Activated CD4-positive, alpha-beta memory T cell treated with anti-CD3 and anti-CD28 coated beads, Interleukin-2, amount 10 ng/mL, durations not matched to agents 7 days and 5 days (primary cell): ENCODE measurements at places on chromosomes 6 and 20. TPM values are rescaled to one million over a fixed set of nuclear protein-coding genes. Genes with fewer than 3 reads are reported as not detected.

ELOVL2 gene
- total RNA-seq, result not detected

SYCP2 gene
- 7.9 TPM for total RNA-seq

ZNF292 gene
- total RNA-seq, result 58.8 TPM

RALGAPB gene
- total RNA-seq, result 31.3 TPM

DNA sequence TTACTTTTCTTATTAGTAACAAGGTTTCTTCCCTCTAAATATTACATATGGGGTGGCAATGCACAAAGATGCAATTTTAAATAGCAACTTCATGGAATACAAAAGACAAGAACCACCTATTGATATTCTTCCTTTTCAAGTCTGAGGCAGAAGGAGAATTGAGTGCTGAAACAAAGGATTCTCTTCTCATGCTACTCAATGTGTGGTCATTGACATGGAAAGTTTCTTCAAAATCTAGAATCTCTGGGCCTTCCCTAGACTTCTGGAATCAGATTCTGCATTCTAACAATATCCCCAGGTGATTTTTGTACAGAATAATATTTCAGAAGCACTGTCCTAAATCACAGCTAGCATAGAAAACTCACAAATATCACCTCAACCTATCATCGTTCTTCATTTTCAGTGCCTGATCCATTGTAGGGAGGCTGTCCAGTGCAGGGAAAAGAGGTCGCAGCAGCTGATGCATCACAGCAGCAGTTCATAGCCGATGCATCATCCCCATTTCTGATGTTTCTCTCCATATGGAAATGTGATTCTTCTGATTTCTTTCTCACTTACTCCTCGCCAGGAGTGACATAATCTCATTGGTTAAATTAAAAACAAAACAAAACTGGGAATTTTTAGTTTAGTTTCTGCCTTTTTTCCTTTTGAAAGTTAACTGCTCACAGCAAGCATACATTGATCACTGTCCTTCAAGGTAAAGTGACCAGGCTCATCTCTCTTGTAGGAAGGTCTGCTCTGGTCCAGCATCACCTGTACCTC is 139.5 kb upstream of the FAM83B start:
- H3K27me3 ChIP-seq, result no peaks in the 10 kb centered on the region
- H3K4me3 ChIP-seq, result no peak overlapping the region

DNA sequence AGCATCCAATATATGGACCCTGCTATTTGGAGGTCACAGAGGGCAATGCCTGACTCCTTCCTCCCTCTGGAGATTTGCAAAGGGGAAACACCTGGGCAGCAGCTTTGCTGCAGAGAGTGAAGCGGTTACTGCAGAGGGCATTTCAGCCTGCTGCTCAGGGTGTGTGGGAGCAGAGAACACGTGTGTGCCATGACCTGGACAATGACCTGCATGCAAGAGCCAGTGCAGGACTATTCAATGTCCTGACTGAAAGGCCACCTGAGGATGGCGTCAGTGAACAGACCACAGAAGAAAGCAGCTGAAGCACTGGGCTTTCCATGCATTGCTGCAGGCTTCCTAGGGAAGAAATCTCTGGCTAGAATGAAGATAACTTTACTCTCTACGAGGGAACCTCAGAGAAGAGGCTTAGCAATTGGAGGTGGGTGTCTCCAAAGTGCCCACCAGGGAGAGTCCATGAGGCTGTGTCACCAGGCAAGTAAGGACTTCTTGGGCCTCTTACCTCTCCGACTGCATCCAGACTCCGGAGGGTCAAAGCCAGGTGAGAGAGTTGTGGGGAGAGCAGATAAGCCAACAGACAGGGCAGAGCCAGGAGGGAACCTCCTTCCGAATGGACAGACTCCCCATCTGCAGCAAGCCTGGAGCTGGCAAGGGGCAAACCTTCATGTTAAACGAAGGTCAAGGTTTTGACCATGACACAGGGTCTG is 52.9 kb upstream of the PMEPA1 start:
- H3K4me1 ChIP-seq, result no peaks in the 10 kb centered on the region
- H3K36me3 ChIP-seq, result no peaks in the 10 kb centered on the region
- no peak overlapping the region for H3K27ac ChIP-seq
- DNase-seq, result no peak
- H3K4me3 ChIP-seq, result no peak overlapping the region

DNA sequence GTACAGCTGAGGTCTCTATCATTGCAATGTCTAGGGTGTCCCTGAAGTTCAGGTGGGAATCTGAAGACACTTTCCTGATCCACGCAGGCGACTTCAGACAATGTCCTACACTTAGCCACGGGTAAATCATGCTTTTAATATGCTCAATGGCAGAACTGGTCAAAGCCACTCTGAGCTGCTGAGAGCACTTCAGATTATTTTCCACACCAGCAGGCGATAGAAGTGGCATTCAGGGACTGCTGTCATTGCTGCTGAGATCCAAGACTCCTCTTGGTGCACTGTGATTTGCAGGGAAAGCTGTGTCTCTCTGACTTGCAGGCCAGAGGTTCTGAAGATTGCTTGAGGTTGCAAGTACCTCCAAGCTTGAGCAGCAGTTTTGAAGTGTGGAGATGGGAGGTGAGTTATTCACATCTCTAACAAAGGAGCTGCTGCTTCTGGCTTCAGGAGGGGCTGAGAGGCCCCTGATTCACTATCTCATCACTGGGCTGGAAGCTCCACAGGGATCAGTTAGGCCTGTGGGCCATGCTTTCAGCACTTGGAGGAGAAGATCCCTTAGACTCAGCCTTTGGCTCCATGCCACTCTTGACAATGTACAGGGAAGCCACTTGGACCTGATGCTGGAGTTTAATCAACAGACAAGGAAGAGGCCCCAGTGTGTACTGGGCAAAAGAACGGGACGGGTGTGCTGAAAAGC is 2.9 kb upstream of the SSTR4 start:
- H3K36me3 ChIP-seq, result no peaks in the 10 kb centered on the region
- H3K27me3 ChIP-seq, result peaks cover 2% of the 10 kb centered on the region
- DNase-seq, result no peak
- no peak overlapping the region for H3K4me3 ChIP-seq
- no peak overlapping the region for H3K27ac ChIP-seq
- no peaks in the 10 kb centered on the region for H3K4me1 ChIP-seq

- H3K4me3 ChIP-seq, result no peak overlapping the region
- H3K36me3 ChIP-seq, result peaks cover 4% of the 10 kb centered on the region
- no peak for DNase-seq
- H3K27me3 ChIP-seq, result peaks cover 18% of the 10 kb centered on the region
Observed at GRCh38 chr20:1401451-1401907, 8.6 kb upstream of the FKBP1A start.

- H3K27ac ChIP-seq, result no peak overlapping the region
- no peak overlapping the region for H3K4me3 ChIP-seq
- H3K36me3 ChIP-seq, result no peaks in the 10 kb centered on the region
- no peaks in the 10 kb centered on the region for H3K4me1 ChIP-seq
Observed at GRCh38 chr6:168837254-168838036, 396.5 kb downstream of the SMOC2 start.

- H3K36me3 ChIP-seq, result no peaks in the 10 kb centered on the region
- DNase-seq, result peak; percentile 95
- peak overlapping the region; percentile 83 for H3K4me3 ChIP-seq
- H3K27me3 ChIP-seq, result no peaks in the 10 kb centered on the region
- peaks cover 77% of the 10 kb centered on the region for H3K4me1 ChIP-seq
Observed at GRCh38 chr6:35731414-35731735, 5.5 kb upstream of the ARMC12 start.

DNA sequence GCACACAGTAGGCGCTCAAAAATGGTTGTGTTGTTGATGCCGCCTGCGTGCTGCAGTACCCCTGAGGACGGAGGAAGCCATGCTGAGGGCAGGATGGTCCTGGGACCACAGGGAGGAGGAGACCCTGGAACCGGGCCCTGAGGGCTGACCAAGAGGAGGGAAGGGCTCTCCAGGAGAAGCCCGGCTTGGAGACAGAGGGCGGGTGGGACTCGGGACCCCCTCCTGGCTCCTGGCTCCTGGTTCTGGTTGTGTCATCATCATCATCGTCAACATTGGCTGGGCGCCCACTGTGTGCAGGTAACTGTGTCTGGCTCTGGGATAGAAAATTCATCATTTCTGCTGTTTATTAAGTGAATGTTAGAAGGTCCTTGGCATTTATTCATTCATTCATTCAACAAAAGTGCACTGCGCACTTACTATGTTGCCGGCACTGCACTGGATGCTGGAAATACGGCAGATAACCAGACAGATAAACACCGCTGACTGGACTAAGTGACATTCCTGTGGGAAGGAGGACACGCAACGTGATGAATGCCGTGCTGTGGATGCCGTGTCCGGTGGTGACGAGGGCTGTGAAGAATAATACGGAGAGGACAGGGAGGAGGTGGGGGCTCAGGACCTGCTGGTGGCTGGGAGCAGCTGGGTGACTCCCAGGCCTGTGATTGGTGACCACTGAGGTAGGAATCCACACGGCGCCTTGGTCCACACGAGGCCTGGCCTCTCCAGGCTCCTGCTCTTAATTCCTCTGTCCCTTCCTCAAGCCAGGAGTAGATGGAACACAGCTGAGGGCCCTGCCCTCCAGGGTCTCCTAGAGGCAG is 35.3 kb downstream of the SPDEF start:
- no peak overlapping the region for H3K4me3 ChIP-seq
- no peaks in the 10 kb centered on the region for H3K27me3 ChIP-seq

- peaks cover 50% of the 10 kb centered on the region for H3K4me1 ChIP-seq
- no peak for DNase-seq
- H3K27ac ChIP-seq, result peak overlapping the region; percentile 79
- peak overlapping the region; percentile 85 for H3K4me3 ChIP-seq
Observed at GRCh38 chr6:127515234-127515793, 3.8 kb downstream of the MTCL3 start.

- peak; percentile 45 for DNase-seq
- H3K27me3 ChIP-seq, result no peaks in the 10 kb centered on the region
Observed at GRCh38 chr6:135129136-135129856, 51.8 kb upstream of the MYB start.

- no peak for DNase-seq
- H3K4me1 ChIP-seq, result no peaks in the 10 kb centered on the region
- H3K27me3 ChIP-seq, result no peaks in the 10 kb centered on the region
- H3K4me3 ChIP-seq, result no peak overlapping the region
- no peak overlapping the region for H3K27ac ChIP-seq
Observed at GRCh38 chr6:131054392-131055250, 8.4 kb downstream of the EPB41L2 start.

DNA sequence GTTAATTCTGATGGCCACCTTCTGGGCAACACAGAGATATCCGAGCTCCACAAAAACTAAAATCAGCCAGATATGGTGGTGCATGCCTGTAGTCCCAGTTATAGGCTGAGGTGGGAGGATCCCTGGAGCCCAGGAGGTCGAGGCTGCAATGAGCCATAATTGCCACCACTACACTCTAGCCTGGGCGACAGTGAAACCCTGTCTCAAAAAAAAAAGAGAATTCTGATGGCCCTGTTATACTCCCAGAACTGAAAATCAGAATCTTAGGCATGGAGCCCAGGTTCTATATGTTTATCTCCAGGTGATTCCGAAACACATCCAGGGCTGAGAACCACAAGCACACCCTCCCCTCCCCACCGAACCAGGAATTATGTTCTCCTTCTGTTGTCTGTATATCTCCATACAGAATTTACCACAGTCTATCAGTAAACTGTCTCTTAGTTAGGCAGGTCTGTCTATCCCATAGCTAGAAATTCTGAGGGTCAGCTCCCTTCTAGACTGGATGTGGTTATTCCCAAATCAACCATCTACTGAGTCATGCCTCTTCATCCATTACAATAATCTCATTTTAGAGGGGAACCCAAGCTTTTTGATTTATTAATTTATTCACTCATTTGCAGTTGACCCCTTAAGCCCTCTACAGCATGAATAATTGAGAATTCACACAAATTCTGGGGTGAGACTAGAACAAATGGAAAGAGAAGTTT is 24.8 kb upstream of the CCND3 start:
- no peak for DNase-seq
- no peaks in the 10 kb centered on the region for H3K27me3 ChIP-seq
- H3K4me1 ChIP-seq, result peaks cover 50% of the 10 kb centered on the region
- H3K27ac ChIP-seq, result no peak overlapping the region
